ENCODE measurements at places on chromosomes 7 and 10.

DNA sequence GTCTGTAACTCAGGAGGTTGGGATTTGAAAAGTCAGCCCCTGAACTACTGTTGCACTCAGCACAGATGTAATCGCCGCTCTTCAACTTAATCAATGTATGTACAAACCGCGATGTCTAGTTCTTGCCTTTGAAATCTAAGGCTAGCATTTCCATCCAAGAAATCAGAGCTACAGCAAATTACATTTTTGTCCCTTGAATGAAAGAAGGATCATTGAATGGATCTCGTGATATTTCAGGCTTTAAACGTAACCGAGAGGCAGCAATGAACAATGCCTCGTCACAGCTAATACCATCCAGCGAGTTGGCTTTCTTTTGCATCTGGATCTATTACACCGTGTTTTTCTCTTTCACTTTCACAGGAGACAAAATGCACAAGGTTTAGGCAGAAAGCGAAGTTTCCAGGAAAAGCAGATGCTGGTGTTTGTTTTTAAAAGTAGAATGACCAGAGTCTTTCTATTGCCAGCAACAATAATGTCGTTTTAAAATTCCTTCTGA is 5.5 kb downstream of the SKIDA1 start:
- DNase-seq: peak; percentile 92

GRCh38 chr10:72315611-72316385 is 38.9 kb downstream of the DNAJB12 start:
- DNase-seq: no peak

GRCh38 chr7:42065942-42066341 is 171.1 kb downstream of the GLI3 start:
- DNase-seq: peak; percentile 91

GRCh38 chr7:104264285-104264684 is 56.5 kb upstream of the ORC5 start:
- DNase-seq: no peak

DNA sequence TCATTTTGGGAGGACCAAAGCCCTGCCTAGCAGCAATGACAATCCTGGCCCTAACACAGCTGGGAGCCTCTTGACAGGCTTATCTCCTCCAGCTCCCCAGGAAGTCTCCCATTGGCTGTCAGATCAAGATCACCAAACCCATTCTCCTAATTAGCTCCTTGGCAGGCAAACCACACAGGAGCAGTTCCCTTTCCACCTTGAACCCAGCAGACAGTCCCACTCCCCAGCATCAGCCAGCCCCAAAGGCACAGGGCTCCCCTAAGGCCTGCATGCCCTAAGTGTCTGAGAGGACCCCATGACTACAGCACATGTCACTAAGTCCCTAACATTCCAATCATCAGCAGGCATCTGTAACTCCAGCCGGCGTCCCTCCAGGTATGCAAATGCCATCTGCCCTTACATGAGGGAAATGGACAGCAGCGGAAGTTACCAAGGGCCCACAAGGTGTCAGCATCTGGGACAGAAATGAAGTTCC is 348.5 kb downstream of the KCNMA1 start:
- DNase-seq: no peak

GRCh38 chr10:125727436-125727835 is 7.9 kb downstream of the EDRF1 start:
- no peak for DNase-seq

- DNase-seq: no peak
Measured at GRCh38 chr7:92058040-92058439, 76.2 kb downstream of the CYP51A1 start.

DNA sequence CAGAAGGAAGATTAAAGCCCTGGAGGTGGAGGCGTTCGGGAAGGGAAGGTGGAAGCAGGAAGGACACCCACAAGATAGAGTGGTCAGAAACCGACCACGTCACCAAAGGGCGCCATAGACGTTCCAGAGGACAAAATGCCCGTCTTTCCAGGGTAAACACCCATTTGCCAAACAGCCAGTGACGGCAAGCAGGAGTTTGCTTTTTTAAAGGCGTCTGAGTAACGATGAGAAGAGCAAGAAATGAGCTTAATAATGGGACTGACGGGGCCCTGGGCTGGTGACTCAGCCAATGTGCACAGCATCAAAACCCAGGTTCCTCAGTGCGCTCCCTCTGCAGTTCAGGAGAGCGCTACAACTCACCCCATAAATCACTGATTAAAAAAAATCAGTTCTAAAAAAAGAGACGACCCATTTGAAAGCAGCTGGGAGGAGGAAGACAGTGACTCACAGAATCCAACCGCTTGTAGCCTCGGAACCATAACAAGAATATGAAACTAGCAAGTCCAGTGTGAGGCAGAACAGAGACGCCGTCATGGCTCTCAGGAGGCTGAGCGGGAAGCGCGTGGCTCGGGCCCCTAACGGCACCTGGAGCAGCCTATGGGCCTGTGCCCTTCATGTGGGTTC is 5.9 kb downstream of the DIP2C start:
- DNase-seq: no peak

GRCh38 chr7:27920281-27920946 is 180.5 kb downstream of the TAX1BP1 start:
- no peak for DNase-seq

- DNase-seq: no peak
Measured at GRCh38 chr10:131065673-131066305, 245.7 kb downstream of the TCERG1L start.

GRCh38 chr7:158139499-158139898 is 448.1 kb downstream of the PTPRN2 start:
- no peak for DNase-seq

- DNase-seq: no peak
Measured at GRCh38 chr10:1266033-1266802, 210.0 kb downstream of the WDR37 start.

- DNase-seq: no peak
Measured at GRCh38 chr10:26296360-26296759, 79.8 kb downstream of the GAD2 start.

- no peak for DNase-seq
Measured at GRCh38 chr7:34846976-34847375, 189.0 kb downstream of the NPSR1 start.

- DNase-seq: no peak
Measured at GRCh38 chr7:78906735-78907134, 546.7 kb downstream of the MAGI2 start.

DNA sequence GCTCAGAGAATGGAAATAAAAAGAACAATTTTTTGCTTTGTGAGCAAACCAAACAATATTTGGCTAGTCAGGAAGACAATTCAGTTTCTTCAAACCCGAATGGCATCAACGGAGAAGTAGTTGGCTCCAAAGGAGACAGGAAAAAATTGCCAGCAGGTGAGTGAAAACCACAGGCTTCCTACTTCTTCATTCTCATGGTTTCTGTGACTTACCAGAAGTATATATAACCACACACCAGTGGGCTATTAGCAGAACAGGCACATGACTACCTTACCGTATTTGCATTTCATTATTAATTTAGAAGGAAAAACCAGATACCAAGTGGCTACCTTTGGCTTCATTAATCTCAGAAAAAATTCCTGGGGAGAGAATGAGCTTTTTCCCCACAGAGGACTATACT is 8.8 kb downstream of the TDRD1 start:
- no peak for DNase-seq

GRCh38 chr7:27549606-27550005 is 113.1 kb downstream of the HIBADH start:
- DNase-seq: no peak

- no peak for DNase-seq
Measured at GRCh38 chr7:7739204-7740036, 21.0 kb upstream of the RPA3 start.

DNA sequence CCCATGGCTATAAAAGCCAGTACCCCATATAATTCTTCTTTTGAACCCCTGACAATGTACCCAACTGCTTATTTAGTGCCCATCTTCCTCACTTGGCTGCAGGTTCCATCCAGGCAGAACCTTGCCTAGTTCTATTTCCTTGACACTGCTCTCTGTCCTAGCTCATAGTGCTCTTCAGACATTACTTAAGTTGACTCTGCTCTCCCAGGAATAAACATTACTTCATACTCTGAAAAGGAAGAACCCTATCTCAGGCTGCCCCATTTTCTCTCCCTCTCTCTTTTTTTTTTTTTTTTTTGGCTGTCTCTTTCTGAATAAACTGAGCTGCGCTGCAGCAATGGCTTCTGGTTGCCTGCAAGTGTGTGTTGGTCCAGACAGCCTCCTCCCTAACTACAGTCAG is 21.0 kb downstream of the ACTA2 start:
- no peak for DNase-seq

- DNase-seq: no peak
Measured at GRCh38 chr10:24418532-24418931, 209.6 kb downstream of the KIAA1217 start.

DNA sequence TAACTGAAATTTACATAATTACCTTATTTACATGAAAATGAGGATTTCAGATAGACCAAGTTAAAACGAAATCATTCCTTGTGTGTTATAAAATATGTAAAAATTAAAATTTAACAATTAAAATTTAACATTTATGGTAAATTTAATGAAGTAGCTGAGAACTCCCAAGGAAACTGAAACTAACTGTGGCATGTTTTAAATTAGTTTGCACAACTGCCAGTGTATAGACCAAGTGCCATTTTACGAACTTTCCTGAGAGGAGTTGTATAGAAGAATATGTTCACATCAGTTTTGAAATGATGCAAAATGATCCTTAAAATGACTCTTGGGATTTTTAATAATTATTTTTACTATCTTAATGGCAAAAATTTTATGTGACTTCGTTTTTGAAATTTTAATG is 23.6 kb downstream of the PDLIM1 start:
- no peak for DNase-seq

DNA sequence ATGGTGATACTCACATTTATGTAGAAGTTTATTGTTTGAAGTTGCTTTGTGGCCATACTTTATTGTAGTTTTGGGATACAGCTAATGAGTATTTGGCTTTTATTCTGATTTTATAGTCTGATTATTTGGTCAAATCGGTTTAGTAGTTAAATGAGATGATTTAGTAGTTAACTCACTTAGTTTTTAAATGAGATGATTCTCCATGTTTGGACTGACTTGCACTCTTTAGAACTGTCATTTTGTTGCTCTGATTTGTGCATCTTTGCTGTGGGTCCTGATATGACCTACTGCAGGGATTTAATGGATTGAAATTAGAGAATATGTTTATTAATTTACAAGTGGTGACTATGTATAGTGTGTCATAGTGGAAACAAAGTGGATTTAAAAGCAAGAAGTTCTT is 44.2 kb downstream of the EXOC4 start:
- no peak for DNase-seq

GRCh38 chr7:48708635-48709034 is 215.7 kb upstream of the CDC14C start:
- no peak for DNase-seq

GRCh38 chr7:66542049-66542448 is 86.6 kb upstream of the KCTD7 start:
- DNase-seq: no peak

All from eye (tissue), 1 donor.